ENCODE measurements at places on chromosomes 5 and 9.

GRCh38 chr5:75847561-75848021 is 130.4 kb upstream of the POC5 start:
- DNase-seq, result no peak

GRCh38 chr5:129361441-129362025 is 98.6 kb upstream of the ADAMTS19 start:
- DNase-seq, result peak; percentile 37

GRCh38 chr5:66666778-66667177 is 70.6 kb downstream of the MAST4 start:
- peak; percentile 20 for DNase-seq

GRCh38 chr5:151097061-151097460 is 16.2 kb upstream of the TNIP1 start:
- DNase-seq, result no peak

- DNase-seq, result no peak
These were observed 5.6 kb upstream of the SPARC start for GRCh38 chr5:151692312-151692711.

DNA sequence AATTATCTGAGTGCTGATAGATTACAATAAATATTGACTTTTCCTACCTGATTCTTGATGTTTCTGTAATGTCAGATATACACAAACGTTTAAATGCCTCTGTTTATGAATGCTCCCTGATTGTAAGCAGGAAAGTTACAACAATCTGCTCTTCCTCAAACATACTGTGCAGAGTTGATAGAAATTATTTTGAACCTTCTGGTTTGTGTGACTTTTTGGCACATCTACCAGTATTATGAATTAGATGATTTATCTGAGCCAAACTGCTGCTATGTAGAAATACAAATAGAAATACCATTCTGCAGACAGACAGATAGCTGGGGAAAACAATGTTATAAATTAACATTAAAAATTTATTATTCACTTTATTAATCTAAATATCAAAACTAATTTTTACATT is 113.0 kb downstream of the SLF1 start:
- no peak for DNase-seq
